ENCODE measurements at places on chromosomes 3 and 15.

GRCh38 chr3:13507570-13508339 lies 27.6 kb downstream of the HDAC11 start:
- peak; percentile 76 for DNase-seq

DNA sequence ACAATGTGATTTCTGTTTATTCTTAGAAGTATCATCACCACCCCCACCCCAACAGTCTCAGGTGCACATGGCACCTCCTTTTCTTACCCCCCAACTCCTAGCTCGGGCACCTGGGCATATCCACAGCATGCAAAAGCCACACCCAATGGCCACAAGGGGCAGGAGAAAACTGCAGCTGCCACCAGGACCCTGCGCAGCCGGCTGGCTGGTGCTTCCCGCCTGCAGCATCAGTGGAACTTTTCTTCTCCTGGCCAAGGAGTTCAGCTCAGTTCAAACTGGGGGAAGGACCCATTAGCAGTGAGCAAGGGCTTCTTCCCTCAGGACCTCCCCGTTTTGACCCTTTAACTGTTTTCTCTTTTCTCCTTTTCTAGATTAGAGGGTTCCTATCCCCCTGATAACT lies 44.8 kb downstream of the TM4SF18 start:
- DNase-seq = no peak

GRCh38 chr3:9932535-9932842 lies 1.1 kb upstream of the CRELD1 start:
- no peak for DNase-seq

GRCh38 chr15:31740203-31740602 lies 290.1 kb upstream of the CHRNA7 start:
- DNase-seq = no peak

GRCh38 chr3:62888180-62888579 lies 13.0 kb upstream of the CADPS start:
- no peak for DNase-seq

DNA sequence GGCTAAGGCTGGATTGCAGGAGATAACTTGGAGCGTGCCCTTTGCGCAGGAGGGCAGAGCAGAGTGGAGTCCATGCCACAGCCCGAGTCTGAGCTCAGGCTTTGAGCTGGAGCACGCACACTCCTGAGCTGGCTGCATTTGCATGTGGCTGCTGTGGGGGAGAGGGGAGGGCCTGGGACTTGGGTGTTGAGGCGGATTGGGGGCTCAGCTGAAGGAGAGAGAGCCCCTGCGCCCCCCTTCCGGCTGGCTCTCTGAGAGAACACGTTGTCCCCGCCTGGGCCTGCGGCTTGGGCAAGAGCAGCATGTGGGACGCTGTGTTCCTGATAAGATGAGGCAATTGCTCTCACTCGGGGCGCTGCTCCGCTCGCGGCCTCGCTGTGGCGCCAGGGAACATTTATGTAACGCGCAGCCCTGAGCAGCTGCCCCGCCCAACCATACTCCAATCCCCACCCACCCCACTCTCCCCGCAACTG lies 39.1 kb downstream of the KLF13 start:
- DNase-seq = peak; percentile 98

GRCh38 chr3:57169872-57170623 lies 4.9 kb upstream of the IL17RD start:
- peak; percentile 88 for DNase-seq

DNA sequence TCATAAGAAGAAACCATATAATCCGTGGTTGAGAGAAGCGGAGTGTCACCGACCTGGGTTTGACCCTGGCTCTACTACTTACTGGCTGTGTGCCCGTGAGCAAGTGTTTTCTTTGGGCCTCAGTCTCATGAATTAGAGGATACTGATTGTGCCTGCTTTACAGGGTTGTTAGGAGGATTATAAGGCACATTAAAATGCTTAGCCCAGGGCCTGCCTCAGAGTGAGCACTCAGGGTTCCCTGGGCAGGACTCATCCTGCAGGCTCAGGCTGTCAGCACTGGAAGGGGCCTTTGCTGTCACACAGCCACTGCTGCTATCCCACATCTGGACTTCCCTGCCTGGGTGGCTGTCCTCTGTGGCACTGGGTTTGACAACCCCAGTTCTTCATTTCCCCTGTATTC lies 4.7 kb downstream of the PLA2G4F start:
- DNase-seq = peak; percentile 23

DNA sequence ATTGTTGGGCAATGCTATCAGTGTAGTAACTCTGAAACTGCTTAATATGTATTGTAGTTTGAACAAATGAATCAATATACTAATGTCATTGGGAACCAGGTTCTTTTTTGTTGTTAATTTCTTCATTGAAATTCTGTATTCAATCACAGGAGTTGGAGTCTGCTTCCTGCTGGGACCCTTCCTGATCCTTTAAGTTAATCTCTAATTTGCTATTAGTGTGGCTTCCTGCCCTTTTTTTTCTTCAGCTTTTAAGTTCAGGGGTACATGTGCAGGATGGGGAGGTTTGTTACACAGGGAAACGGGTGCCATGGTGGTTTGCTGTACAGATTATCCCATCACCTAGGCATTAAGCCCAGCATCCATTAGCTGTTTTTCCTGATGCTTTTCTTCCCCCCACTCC lies 21.7 kb downstream of the GPR160 start:
- DNase-seq = no peak

DNA sequence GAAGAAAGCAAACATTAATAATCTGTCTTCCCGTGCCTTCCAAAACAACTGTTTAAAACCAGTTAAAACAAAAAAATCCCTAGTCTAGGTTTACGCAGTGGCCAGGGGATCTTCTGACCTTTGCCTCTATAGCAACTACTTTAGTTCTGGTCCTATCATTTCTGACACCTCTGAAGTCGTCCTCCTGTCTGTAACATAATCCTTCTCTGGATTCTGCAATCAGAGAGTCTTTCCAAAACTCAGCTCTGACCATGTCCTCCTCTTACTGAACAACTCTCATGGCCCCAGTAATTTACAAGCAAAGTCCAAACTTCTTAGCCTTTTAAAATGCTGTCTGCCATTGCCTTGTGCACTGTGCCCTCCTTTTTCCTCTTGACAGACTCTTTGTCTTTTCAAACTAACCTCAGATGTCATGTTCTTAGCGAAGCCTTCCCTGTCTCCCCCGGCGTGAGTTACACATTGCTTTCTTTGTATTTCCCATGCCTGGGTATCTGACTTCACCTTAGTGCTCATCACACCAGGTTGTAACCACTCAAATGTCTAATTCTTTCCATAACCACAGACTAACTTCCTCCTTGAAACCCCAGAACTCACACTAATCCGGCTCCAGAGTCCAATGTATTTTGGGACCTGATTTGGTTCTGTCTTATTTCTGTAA lies 105.2 kb upstream of the BNIP2 start:
- DNase-seq = no peak

Data from posterior vena cava (tissue), 2 donors.